ENCODE measurements at places on chromosomes 16 and 17.

DNA sequence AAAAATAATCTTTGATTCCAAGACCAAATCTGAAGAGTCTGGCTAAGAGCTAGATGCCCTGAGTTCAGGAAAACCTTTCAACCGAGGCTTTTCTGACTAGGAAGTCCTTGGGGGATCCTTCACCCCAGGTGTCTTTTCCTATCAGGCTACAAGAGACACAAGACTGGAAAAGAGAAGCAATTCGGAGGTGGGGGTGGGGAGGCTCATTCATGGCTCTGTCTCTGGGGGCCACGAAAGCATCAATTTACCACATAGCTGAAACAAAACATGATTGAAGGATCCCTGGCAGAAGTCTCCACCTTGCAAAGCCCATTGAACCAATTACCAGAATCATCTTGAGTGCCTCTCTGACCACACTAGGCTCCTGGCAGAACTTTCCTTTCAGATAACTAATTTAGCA lies 239.8 kb upstream of the SALL1 start:
- no peak for DNase-seq

DNA sequence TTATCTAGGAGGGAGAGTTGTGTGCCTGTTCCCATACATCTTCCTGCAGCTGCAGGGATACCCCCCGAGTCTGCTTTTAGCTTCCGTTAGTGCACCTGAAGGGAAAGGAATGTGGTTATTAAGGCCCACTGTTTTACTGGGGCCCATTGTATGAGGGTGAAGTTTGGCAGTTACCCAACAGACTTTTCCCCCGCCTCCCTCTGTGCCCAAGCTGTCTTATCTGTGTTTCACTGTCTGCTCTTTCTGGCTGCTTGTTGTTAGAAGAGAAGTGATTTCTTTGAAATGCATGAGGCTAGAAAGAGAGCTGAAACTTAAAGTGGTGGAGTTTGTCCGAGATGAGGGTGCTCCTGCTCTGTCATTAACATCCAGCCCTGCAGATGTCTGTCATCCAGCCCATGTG lies 7.4 kb upstream of the OR1A2 start:
- DNase-seq: no peak

DNA sequence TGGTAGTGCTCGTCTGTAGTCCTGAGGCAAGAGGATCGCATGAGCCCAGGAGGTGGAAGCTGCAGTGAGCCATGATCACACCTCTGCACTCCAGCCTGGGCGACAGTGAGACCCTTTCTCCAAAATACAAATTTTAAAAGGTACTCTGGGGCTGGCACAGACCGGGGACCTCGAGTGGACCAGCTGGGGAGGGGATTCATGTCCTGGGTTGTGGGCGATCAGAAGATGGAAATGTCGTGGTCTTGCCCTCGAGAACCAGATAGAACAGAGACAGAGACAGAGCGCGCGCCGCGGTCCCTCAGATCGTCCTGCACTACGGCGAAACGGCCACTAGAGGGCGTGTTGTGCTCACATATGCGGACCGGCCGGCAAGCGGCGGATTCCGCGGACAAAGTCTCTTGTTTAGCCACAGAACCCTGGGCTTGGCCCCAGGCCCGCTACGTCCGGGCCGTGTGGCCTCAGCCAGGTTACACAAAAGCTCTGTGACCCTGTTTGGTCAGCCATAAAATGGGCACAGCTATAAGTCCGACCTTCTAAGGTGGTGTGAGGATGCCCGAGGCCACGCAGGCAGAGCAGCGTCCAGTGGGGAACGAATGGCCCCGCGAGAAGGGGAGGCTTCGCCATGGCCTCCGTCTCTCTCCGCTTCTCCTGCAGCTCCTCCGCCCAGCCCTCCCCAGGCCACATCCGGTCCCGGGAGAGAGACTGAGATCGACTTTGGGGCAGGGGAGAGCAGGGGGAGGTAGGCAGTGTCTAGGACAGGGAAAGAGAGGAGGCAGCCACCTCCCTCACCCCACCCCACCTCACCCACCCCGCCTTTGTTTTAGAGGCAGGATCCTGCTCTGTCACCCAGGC lies 14.6 kb upstream of the SBK1 start:
- DNase-seq: peak; percentile 66

- no peak for DNase-seq
Measured at GRCh38 chr16:23134274-23134673, 15.0 kb downstream of the USP31 start.

DNA sequence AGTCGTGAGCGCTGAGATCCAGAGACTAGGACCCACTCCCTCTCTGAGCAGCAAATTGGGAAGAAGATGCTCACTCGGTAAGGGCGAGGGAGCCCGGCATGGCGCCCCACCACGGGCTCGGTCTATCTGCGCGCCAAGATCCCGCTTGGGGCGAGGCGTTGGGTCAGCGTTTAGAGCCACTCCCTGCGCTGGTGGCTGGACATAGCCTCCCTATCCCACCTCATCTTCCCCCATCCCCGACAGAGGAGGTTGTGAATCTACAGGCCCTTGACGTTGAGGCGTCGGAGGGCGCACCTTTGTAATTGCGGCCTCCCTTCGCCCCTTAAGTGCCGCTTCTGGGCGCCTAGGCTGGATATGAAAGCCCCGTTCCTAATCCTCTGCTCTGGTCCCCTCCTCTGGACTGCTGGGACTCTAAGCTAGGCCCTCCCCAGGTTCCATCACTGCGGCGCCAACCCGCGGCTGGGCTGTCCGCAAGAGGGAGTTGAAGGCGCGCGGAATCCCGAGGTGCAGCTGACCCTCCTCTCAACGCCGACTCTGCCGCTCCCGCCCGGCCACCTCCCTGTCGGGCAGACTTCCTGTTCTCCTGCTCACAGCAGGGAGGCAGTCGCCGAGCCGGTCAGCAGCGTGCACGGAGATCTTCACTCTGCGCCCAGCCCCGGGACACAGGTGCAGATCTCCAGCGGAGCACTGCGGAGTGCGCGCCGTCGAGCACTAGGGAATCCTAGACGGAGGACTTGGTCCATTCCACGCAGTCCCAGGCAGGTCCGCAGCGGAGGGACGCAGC lies 16.1 kb upstream of the HOXB9 start:
- no peak for DNase-seq

DNA sequence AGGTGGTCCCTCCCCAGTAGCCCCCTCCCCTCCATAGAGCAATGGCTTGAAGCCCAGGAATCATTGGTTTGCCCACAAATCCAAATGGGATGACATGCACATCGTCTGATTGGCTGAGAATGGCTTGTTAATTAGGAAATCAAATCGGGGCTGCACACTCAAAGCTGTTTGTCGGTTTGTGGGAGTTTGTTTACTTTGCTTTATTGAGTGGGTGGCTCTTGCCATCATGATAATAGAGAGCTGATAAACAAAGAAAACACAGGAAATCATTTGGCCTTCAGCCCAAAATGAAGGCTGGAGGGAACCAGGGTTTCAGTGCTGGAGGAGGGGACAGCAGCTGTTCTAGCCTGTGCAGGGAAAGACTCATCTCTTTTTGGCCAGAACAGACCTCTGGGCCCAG lies 316.3 kb downstream of the CBLN1 start:
- DNase-seq: no peak
